ENCODE measurements at places on chromosomes 2 and 18.

DNA sequence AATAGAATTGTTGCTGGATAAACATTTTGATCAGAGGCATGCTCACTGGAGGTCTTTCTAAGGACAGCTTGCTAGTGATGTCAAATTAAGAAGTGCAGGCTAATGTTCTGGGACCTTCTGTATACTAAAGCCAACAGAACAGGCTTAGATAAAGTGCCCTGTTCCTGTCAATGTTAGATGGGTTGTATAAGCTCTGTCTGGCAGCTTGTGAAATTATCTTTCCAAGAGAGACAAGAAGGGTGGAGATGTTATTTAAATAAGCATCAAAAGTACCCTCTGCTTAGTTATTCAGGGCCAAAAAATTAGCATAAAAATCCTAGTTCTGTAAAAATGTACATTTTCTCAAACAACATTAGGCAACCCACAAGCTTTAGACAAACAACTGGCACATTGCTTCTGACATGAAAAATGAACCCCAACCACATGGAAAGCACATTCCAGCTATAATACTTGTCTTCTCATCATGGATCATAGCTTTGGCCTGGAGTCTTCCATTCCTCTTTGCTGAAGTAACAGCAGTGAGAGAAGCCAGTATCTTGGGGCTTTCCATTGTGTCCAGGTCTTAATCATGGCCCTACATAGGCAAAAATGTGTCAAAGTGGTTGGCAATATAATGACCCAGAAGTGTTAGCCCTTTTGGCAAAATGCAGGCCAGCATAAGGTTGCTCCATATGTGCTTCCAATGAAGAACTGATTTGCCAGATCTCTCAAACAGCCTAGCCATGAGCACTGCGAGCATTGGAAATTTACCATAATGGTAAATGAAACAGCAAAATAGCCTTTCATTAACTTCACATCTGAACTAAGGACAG lies 478.1 kb upstream of the ZNF804A start:
- DNase-seq: no peak

GRCh38 chr2:241390301-241391206 lies 34.5 kb downstream of the FARP2 start:
- DNase-seq: no peak

GRCh38 chr2:1988049-1988448 lies 243.7 kb upstream of the PXDN start:
- no peak for DNase-seq

GRCh38 chr2:39069136-39069515 lies 51.7 kb downstream of the SOS1 start:
- DNase-seq: no peak

GRCh38 chr2:240857039-240858008 lies 11.3 kb upstream of the AGXT start:
- DNase-seq: no peak

DNA sequence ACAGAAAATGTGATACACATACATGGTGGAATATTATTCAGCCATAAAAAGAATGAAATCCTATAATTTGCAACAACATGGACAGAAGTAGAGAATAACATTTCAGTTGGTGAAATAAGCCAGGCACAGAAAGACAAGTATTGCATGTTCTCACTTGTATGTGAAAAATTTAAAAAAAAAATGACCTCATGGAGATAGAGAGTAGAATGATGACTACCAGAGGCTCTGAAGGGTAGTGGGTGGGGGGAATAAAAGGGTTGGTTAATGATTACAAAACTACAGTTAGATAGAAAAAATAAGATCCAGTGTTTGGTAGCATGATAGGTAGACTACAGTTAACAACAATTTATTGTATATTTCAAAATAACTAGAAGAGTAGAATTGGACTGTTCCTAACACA lies 24.5 kb downstream of the PRKD3 start:
- no peak for DNase-seq

DNA sequence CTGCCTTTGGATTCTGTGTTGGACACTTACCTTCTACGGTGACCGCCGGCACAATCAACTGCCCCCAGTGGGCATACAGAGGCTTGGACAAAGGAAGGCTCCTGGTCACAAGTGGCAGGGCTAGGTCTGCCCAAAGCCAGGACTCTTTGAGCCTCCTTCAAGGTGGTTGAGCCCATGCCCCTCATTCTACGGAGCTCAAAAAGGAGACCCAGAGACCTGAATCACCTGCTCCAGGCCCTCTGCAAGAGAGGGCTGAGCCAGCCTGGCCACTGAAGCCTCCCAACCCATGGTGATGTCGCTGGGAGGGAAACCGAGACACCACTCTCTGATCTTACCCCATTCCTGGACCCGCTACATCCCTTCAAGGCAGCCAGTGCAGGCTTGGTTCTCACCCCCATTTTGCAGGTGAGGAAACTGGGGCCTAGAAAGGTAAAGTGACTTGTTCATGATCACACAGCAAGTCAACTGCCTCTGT lies 87.9 kb downstream of the INHBB start:
- no peak for DNase-seq
